ENCODE measurements at places on chromosomes 7 and 10.

DNA sequence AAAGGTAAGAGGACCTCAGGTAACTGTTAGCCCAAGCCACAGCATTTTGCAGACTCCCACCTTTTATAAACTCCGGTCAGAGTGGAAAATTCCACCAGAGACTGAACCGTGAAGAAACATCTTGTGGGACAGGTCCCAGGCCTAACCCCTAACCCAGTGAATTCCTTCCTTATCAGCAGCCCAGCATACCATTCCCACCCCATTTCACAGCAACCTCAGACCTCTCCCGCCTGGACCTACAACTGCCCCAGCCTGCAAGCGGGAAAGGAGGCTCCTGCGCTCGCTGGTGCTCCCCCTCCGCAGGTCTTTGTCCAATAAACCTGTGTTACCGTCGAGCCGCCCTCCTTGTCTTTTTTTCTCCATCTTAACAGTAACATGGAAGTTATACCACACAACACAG is 736.6 kb downstream of the MAGI2 start:
- DNase-seq, result no peak

DNA sequence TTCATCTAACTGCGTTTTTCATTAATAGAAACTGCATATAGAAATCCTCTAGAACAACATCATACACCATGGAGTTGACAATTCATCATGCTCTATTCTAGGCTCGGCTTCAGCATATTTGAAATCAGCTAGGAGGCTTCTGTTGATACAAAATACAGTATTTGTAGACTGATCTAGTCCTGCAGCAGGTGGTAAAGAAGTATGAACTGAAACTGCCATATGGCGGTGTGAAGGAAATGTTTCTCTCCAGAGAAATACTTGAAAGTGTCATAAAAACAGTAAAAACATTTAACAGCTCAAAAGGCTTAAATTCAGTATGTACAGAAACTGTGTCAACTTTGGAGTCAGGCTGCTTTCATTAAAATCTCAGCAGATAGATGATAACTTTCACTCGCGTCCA is 32.0 kb upstream of the MYO3A start:
- no peak for DNase-seq

DNA sequence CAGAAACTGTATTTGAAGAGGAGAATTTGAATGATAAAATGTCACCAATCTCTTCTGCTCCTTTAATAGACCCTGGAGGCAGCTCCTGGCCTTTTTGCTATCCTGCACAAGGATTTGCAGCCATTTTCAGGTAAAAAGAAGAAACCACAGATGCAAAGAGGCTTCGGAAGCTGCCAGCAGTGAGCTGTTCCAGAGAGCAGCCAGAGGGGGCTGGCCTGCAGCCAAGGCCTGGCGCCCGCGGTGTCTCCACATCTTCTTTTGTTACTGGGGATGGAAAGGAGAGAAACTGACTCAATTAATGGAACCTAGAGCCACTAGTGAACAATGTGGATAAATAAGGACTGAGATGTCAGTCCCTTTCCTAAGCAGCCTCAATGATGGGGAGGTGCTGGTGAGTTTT is 23.9 kb upstream of the GPR26 start:
- DNase-seq, result no peak

- no peak for DNase-seq
Observed at GRCh38 chr10:89853781-89854191, 152.4 kb downstream of the KIF20B start.

DNA sequence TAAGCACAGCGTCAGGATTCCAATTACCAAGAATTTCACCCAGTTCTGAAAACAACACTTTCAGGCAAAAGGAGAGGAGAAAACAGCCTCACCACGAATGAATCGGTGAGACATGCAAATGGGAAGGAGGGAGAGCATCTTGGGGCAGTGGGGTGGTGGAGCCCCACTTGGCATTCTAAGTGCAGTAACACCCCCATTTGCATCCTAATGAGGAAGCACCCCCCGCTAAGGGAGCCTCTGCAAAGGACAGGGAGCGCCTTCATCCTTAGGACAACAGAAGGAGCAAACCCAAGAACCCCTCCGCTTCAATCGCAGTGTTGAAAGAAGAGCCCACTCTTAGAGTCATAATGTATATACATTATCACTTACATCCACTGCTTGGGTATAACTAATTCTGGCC is 46.8 kb downstream of the NRAP start:
- no peak for DNase-seq

DNA sequence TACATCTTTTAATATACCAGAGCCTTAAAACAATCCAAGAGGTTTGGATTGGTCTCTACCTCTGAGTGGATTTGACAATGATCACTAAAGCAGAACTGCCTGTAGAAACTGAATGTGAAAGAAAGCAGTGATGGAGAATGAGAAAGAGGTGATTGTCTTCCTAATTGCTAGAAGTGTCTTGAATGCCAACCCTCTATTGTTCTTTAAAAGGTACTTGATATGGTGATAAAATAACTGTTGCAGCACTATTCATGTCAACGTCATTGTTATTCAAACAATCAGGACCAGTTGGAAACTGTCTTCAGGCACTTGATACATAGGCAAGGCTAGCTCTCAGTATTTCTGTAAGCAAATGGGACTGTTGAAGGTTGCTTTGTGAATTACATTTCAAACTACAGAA is 47.9 kb upstream of the ITPRID1 start:
- no peak for DNase-seq

GRCh38 chr10:63866075-63866746 is 345.0 kb downstream of the REEP3 start:
- peak; percentile 53 for DNase-seq
